Endothelial cell of umbilical vein (primary cell): ENCODE measurements at places on chromosomes 16 and 17. TPM values are rescaled to one million over a fixed set of nuclear protein-coding genes. Genes with fewer than 3 reads are reported as not detected.

ATP6V0D1 gene
- polyA plus RNA-seq: 232 and 254 TPM in 2 replicates

EMP2 gene
- polyA plus RNA-seq: 19.0 and 25.5 TPM in 2 replicates

CX3CL1 gene
- polyA plus RNA-seq: 2.0 TPM in 2 replicates

UNC45B gene
- not detected in 2 replicates for polyA plus RNA-seq

CNGB1 gene
- polyA plus RNA-seq: not detected in 2 replicates

CBFA2T3 gene
- polyA plus RNA-seq: not detected in 2 replicates

C1QL1 gene
- polyA plus RNA-seq: 0.72 and 0.75 TPM in 2 replicates

ADAP2 gene
- polyA plus RNA-seq: 0.28 and 0.53 TPM in 2 replicates

PRM2 gene
- not detected in 2 replicates for polyA plus RNA-seq

PRCD gene
- polyA plus RNA-seq: not detected in 2 replicates

MPRIP gene
- 94.6 and 102 TPM in 2 replicates for polyA plus RNA-seq

DNA sequence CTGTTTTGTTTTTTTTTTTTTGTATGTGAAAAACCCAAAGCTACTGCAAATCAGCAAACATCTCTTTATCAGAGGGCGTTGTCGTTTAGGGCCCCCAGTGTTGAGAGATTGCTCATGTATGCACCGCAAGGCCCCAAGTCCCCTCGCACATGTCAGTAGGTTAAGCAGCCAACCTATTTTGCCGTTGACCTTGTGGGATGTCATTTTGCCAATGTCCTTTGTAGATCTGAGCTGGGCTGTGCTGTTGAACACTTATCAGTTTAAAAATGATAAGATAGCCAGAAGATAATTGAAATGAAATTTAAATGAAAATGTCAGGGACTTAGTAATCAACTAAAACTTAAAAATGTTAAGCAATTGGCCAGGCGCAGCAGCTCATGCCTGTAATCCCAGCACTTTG, 26.2 kb downstream of the ARSG start:
- H3K4me3 ChIP-seq: no peak overlapping the region
- DNase-seq: no peak
- no peak overlapping the region for H3K27ac ChIP-seq
- H3K4me1 ChIP-seq: peaks cover 4% of the 10 kb centered on the region
- H3K36me3 ChIP-seq: no peaks in the 10 kb centered on the region
- H3K27me3 ChIP-seq: no peaks in the 10 kb centered on the region

- H3K27ac ChIP-seq: peak overlapping the region; percentile 82
- peak; percentile 26 for DNase-seq
- peaks cover 44% of the 10 kb centered on the region for H3K4me1 ChIP-seq
- no peaks in the 10 kb centered on the region for H3K36me3 ChIP-seq
These were observed 383 bp downstream of the ZNF598 start for GRCh38 chr16:2009164-2009711.

DNA sequence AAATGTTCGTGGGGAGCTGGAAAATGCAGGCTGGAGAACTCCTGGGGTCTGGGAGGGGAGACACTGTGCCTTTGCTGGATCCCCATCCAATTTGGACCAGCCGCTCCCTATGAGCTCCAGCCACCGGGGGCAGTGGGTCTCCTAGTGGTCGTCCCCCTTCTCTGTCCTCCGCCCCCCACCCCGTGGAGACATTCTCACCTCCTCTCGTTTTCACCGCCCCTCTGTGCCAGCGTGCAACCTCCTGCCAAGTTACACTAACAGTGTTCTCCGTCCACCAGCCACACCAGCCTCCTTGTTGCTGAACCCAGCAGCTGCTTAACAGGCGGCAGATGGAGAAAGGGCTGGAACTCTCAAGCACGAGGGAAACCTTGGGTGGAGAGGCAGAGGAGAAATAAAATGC, 67.4 kb upstream of the SOX9 start:
- no peaks in the 10 kb centered on the region for H3K4me1 ChIP-seq
- no peak overlapping the region for H3K4me3 ChIP-seq
- H3K36me3 ChIP-seq: no peaks in the 10 kb centered on the region
- H3K27me3 ChIP-seq: no peaks in the 10 kb centered on the region
- no peak for DNase-seq
- H3K27ac ChIP-seq: no peak overlapping the region

GRCh38 chr16:81275795-81276194, 37.3 kb downstream of the BCO1 start:
- DNase-seq: no peak
- no peak overlapping the region for H3K4me3 ChIP-seq
- H3K4me1 ChIP-seq: peaks cover 19% of the 10 kb centered on the region
- no peaks in the 10 kb centered on the region for H3K36me3 ChIP-seq
- no peaks in the 10 kb centered on the region for H3K27me3 ChIP-seq

- H3K27me3 ChIP-seq: peaks cover 3% of the 10 kb centered on the region
- H3K4me1 ChIP-seq: no peaks in the 10 kb centered on the region
- no peak overlapping the region for H3K4me3 ChIP-seq
- no peak overlapping the region for H3K27ac ChIP-seq
- no peak for DNase-seq
These were observed 12.3 kb upstream of the SPN start for GRCh38 chr16:29650771-29651170.

- H3K36me3 ChIP-seq: no peaks in the 10 kb centered on the region
- H3K27me3 ChIP-seq: no peaks in the 10 kb centered on the region
- H3K4me1 ChIP-seq: peaks cover 11% of the 10 kb centered on the region
- peak within 1 kb of the TSS; percentile 73 for H3K4me3 ChIP-seq
- H3K27ac ChIP-seq: no peak within 1 kb of the TSS
These were observed at the start of gene CORO6 for GRCh38 chr17:29622337-29623282. Gene CORO6 (minus strand): TSS chr17:29622912. CDS start chr17:29621421, 1,491 bp downstream.

DNA sequence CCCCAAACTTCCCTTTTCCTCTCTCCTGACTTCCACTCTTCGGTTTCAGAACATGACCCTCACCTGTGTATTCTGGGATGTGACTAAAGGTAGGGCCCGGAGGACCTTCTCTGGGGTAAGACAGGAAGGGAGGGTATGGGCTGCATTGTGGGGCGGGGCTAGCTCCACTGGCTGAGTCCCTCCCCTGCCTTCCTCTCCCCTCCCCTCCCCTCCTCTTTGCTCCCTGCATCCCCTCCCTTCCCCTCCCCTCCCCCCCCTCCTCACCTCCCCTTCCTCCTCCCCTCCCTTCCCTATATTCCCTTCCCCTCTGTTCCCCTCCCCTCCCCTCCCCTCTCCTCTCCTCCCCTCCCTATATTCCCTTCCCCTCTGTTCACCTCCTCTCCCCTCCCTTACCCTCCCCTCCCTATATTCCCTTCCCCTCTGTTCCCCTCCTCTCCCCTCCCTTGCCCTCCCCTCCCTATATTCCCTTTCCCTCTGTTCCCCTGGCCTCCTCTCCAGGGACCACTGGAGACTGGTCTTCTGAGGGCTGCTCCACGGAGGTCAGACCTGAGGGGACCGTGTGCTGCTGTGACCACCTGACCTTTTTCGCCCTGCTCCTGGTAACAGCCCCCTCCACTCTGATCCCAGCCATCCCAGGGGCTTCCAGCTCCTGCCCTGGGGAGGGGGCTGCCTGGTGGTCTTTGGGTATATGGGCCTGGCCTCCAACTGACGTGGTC, 11.8 kb downstream of the ADGRG3 start:
- no peak overlapping the region for H3K27ac ChIP-seq
- no peak for DNase-seq
- no peak overlapping the region for H3K4me3 ChIP-seq
- H3K4me1 ChIP-seq: peaks cover 7% of the 10 kb centered on the region
- H3K27me3 ChIP-seq: no peaks in the 10 kb centered on the region
- H3K36me3 ChIP-seq: no peaks in the 10 kb centered on the region

- no peaks in the 10 kb centered on the region for H3K4me1 ChIP-seq
- no peak overlapping the region for H3K4me3 ChIP-seq
- H3K36me3 ChIP-seq: no peaks in the 10 kb centered on the region
- peaks cover 52% of the 10 kb centered on the region for H3K27me3 ChIP-seq
- H3K27ac ChIP-seq: no peak overlapping the region
These were observed 2.5 kb downstream of the GUCY2D start for GRCh38 chr17:8004899-8005298.
